ENCODE measurements at places on chromosomes 5 and 9.

DNA sequence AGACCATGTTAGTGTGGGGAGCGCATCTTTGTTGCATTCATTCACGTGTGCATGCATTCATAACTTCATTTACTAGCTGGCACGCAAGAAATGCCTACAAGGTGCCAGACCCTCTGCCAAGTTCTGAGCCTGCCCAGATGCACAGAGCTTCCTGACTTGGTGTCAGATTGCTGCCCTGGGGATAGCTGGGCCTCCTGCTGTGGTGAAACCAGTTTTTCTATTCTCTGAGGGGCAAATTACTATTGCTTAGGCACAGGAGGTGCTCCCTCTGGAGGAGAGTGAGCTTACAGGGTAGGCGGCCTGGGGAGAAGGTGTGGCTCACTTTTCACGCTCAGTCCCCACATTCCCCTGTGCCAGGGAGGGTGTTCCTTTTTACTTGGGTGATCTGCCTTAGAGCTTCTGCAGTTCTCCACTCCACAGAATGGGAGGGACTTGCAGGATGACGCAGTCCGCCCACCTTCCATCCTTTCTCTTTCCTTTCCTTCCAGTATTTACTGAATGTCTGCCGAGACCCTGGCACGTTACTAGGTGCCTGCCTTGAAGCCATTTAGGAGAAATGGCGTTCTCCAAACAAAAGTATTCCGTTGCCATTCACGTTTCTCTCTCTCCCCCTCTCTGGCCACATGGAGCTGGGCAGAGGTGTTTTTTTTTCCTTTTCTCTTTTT lies 27.9 kb upstream of the CTNNA1 start:
- no peaks in the 10 kb centered on the region for H3K27me3 ChIP-seq
- peak overlapping the region; percentile 77 for H3K27ac ChIP-seq
- H3K4me1 ChIP-seq: peaks cover 16% of the 10 kb centered on the region
- H3K4me3 ChIP-seq: no peak overlapping the region
- peak; percentile 89 for DNase-seq

- no peak overlapping the region for H3K4me3 ChIP-seq
- DNase-seq: no peak
- no peaks in the 10 kb centered on the region for H3K36me3 ChIP-seq
These were observed 12.0 kb downstream of the SAXO1 start for GRCh38 chr9:19020886-19021455.

DNA sequence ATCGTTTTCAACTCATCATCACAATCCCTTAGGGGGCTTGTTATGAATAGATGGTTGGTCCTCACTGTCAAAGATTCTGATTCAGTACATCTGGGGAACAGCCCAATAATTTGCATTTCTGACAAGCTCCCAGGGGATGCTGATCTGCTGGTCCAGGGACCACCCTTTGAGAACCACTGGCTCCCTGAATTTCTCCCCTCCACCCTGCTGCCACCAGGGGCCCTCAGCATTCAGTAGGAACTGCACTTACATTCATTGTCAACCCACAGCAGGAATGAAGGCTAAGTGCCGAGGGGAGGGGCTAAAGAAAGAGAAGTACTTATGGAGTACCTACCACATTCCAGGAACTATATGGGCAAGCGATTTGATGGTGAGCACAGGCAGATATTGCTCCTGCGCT lies 85.9 kb downstream of the BOD1 start:
- H3K36me3 ChIP-seq: no peaks in the 10 kb centered on the region
- H3K4me3 ChIP-seq: no peak overlapping the region
- H3K27me3 ChIP-seq: no peaks in the 10 kb centered on the region
- no peak overlapping the region for H3K27ac ChIP-seq

DNA sequence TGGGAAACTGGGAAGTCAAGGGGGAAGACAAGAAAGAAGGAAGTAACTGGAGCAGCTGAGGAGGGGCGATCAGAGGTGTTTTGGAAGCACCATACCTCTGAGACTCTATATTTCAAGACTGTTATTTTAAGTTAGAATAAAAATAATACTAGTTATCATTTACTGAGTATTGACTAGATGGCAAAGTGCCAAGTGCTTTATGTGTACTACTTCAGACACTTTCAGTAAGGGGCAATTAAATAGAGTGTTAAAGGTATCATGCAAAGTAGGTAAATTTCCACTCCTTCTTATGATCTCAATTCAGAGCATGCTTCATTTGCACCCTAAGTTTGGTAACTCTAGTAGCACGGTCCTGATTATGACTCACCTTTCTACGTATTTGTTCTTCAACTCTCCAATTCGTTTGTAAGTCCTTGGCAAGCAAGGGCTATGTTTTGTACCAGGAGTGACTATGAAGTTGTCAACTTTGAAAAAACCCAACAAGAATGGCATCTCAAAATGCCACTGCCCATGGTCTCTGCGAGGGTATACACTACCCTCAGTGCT lies 152.4 kb upstream of the RAPGEF1 start:
- no peak overlapping the region for H3K4me3 ChIP-seq
- no peaks in the 10 kb centered on the region for H3K27me3 ChIP-seq
- peaks cover 4% of the 10 kb centered on the region for H3K4me1 ChIP-seq
- DNase-seq: no peak

GRCh38 chr9:114151426-114151956 lies 3.8 kb upstream of the COL27A1 start:
- no peak for DNase-seq
- no peak overlapping the region for H3K27ac ChIP-seq
- H3K27me3 ChIP-seq: peaks cover 23% of the 10 kb centered on the region
- no peak overlapping the region for H3K4me3 ChIP-seq
- no peaks in the 10 kb centered on the region for H3K36me3 ChIP-seq
- H3K4me1 ChIP-seq: peaks cover 29% of the 10 kb centered on the region

- H3K27me3 ChIP-seq: no peaks in the 10 kb centered on the region
- DNase-seq: no peak
- peaks cover 14% of the 10 kb centered on the region for H3K4me1 ChIP-seq
- H3K4me3 ChIP-seq: peak overlapping the region; percentile 14
- H3K36me3 ChIP-seq: no peaks in the 10 kb centered on the region
These were observed 4.2 kb downstream of the ADAM19 start for GRCh38 chr5:157571357-157571827.

DNA sequence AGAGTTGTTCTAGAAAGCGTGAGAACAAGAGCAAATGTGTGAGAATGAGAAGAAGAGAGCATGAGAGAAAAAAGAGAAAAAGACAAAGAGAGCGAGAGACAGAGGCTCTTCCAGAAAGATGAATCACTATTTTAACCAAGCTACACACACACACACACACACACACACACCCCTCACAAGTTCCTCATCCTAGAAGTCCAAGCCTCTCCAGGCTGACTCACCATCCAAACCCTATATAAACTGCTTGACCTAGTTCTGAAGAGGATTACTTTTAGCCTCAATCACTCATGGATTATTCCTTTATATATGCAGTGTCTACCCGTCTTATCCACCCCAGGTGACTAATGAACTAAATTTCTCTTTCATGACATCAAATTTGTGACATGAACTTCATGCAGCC lies 37.6 kb downstream of the C9orf57 start:
- no peak overlapping the region for H3K27ac ChIP-seq
- no peak overlapping the region for H3K4me3 ChIP-seq
- no peaks in the 10 kb centered on the region for H3K36me3 ChIP-seq
- DNase-seq: no peak

DNA sequence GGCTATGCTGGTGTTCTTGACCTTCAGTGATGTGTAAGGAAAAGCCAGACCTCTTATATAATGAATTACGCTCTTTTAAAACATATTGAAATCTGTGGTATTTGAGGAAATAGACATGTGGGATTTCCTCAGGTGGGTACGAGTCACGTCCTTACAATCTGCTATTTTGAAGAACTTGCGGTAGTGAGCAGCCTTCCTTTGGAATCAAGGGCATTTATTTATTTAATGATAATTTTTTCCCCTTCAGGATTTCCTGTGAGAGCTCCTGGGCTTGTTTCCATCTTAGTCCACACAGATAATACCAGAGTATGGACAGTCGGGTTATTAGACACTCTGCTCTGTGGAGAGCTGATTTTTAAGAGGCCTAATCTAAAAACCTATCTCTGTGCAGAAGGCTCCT lies 167.9 kb downstream of the ARHGEF28 start:
- H3K27ac ChIP-seq: no peak overlapping the region
- H3K4me3 ChIP-seq: no peak overlapping the region
- no peaks in the 10 kb centered on the region for H3K27me3 ChIP-seq
- DNase-seq: no peak

- no peak overlapping the region for H3K4me3 ChIP-seq
- H3K27me3 ChIP-seq: no peaks in the 10 kb centered on the region
- peaks cover 17% of the 10 kb centered on the region for H3K4me1 ChIP-seq
- no peak overlapping the region for H3K27ac ChIP-seq
- no peaks in the 10 kb centered on the region for H3K36me3 ChIP-seq
- no peak for DNase-seq
These were observed 3.2 kb upstream of the RAI14 start for GRCh38 chr5:34652914-34653313.

GRCh38 chr9:89309608-89310474 lies 1.2 kb upstream of the CKS2 start:
- H3K27ac ChIP-seq: peak overlapping the region; percentile 98
- peaks cover 36% of the 10 kb centered on the region for H3K4me1 ChIP-seq
- no peaks in the 10 kb centered on the region for H3K36me3 ChIP-seq
- H3K27me3 ChIP-seq: no peaks in the 10 kb centered on the region
- peak overlapping the region; percentile 70 for H3K4me3 ChIP-seq

- DNase-seq: no peak
- H3K4me1 ChIP-seq: peaks cover 4% of the 10 kb centered on the region
- no peak overlapping the region for H3K27ac ChIP-seq
- H3K4me3 ChIP-seq: no peak overlapping the region
- H3K27me3 ChIP-seq: no peaks in the 10 kb centered on the region
- H3K36me3 ChIP-seq: no peaks in the 10 kb centered on the region
These were observed 82.1 kb upstream of the SLC25A51 start for GRCh38 chr9:37986001-37986400.

GRCh38 chr9:136840877-136841645 lies 1.2 kb upstream of the AJM1 start:
- H3K4me1 ChIP-seq: peaks cover 59% of the 10 kb centered on the region
- peaks cover 12% of the 10 kb centered on the region for H3K27me3 ChIP-seq
- no peak overlapping the region for H3K4me3 ChIP-seq
- H3K36me3 ChIP-seq: peaks cover 12% of the 10 kb centered on the region

GRCh38 chr5:180648658-180649296 lies 623 bp downstream of the FLT4 start:
- H3K4me1 ChIP-seq: peaks cover 19% of the 10 kb centered on the region
- peaks cover 95% of the 10 kb centered on the region for H3K27me3 ChIP-seq
- H3K36me3 ChIP-seq: no peaks in the 10 kb centered on the region
- H3K27ac ChIP-seq: no peak overlapping the region

GRCh38 chr5:121969660-121970295 lies 8.0 kb downstream of the SRFBP1 start:
- no peaks in the 10 kb centered on the region for H3K36me3 ChIP-seq
- no peak overlapping the region for H3K4me3 ChIP-seq
- DNase-seq: no peak
- no peaks in the 10 kb centered on the region for H3K27me3 ChIP-seq
- H3K4me1 ChIP-seq: peaks cover 30% of the 10 kb centered on the region

- no peak for DNase-seq
- no peak overlapping the region for H3K27ac ChIP-seq
- no peak overlapping the region for H3K4me3 ChIP-seq
- H3K36me3 ChIP-seq: no peaks in the 10 kb centered on the region
These were observed 8.2 kb downstream of the CERCAM start for GRCh38 chr9:128428644-128429512.

GRCh38 chr9:81754245-81754644 lies 64.9 kb upstream of the TLE1 start:
- no peaks in the 10 kb centered on the region for H3K36me3 ChIP-seq
- no peak for DNase-seq
- no peak overlapping the region for H3K4me3 ChIP-seq
- no peaks in the 10 kb centered on the region for H3K4me1 ChIP-seq

GRCh38 chr5:172364773-172365172 lies 81.2 kb upstream of the UBTD2 start:
- peak; percentile 64 for DNase-seq
- H3K27ac ChIP-seq: no peak overlapping the region
- peaks cover 50% of the 10 kb centered on the region for H3K36me3 ChIP-seq
- no peaks in the 10 kb centered on the region for H3K4me1 ChIP-seq

DNA sequence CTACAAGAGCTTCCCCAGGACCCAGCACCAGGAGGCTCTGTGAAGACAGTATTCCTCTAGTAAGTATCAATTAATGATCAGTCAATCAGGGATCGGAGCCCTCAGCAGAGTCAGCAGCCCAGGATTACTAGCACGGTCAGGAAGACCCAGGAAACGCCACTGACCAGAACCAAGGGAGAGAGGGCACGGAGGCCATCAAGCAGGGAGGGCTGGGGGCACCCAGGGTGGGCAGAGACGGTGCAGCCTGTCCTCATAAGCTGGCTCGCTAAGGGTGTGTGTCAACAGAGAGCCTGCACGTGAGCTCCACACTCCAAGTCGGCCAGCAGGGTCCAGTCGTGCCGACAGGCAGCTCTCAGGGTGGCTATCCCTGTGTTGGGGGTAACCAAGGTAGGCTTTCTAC lies 29.0 kb downstream of the VAV2 start:
- no peaks in the 10 kb centered on the region for H3K27me3 ChIP-seq
- DNase-seq: no peak
- H3K27ac ChIP-seq: no peak overlapping the region
- H3K36me3 ChIP-seq: no peaks in the 10 kb centered on the region

GRCh38 chr9:121160025-121160424 lies 41.6 kb downstream of the RAB14 start:
- H3K4me1 ChIP-seq: no peaks in the 10 kb centered on the region
- no peak for DNase-seq
- no peaks in the 10 kb centered on the region for H3K27me3 ChIP-seq

- H3K36me3 ChIP-seq: no peaks in the 10 kb centered on the region
- H3K27ac ChIP-seq: no peak overlapping the region
- peaks cover 23% of the 10 kb centered on the region for H3K4me1 ChIP-seq
- DNase-seq: peak; percentile 35
- H3K27me3 ChIP-seq: no peaks in the 10 kb centered on the region
- H3K4me3 ChIP-seq: no peak overlapping the region
These were observed 222.7 kb downstream of the DCP2 start for GRCh38 chr5:113199122-113199905.

DNA sequence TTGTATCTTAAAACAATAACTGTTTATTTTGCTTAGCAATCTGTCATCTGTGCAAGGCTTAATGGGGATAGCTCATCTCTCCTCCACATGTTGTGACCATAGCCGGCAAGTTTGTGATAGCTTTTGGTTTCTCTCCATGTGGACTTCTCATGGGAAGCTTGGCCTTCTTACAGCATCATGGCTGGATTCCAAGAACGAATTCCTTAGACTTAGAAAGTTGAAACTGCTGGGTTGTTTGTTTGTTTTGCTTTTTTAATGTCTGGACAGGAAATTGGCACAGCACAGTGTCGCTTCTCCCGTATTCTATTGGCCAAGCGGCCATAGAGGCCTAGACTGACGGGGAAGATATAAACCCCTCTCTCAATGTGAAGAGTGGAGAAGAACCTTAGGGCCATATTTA lies 61.0 kb upstream of the PRDM9 start:
- H3K36me3 ChIP-seq: no peaks in the 10 kb centered on the region
- H3K27me3 ChIP-seq: no peaks in the 10 kb centered on the region
- no peak overlapping the region for H3K27ac ChIP-seq
- no peaks in the 10 kb centered on the region for H3K4me1 ChIP-seq

DNA sequence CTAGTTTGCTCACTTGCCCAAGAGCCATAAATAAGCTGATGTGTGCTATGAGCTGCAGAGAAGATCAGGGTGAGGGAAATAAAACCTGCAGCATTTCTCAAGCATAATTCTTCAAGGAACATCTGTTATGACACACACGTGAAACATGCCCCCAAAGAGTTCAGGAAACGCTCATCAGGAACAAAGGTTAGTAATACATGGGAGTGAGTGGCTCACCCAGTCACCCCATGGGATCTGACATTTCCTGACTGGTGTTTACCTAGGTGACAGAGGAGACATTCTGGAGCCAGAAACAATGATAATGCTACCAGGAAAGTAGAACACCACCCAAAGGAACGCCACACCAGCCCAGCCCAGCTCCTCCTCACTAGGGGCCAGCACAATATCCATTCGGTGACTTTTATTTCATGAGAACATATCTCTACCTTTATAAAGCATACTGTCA lies 66.0 kb downstream of the FRMD3 start:
- H3K4me1 ChIP-seq: peaks cover 17% of the 10 kb centered on the region
- DNase-seq: peak; percentile 28
- no peaks in the 10 kb centered on the region for H3K36me3 ChIP-seq
- H3K4me3 ChIP-seq: no peak overlapping the region

All from stomach (tissue), 19 donors.